Nucleus accumbens (tissue), 56 donors: ENCODE measurements at places on chromosomes 7 and 10.

- DNase-seq: no peak
These were observed 9.8 kb downstream of the SLC16A12 start for GRCh38 chr10:89525556-89525955.

DNA sequence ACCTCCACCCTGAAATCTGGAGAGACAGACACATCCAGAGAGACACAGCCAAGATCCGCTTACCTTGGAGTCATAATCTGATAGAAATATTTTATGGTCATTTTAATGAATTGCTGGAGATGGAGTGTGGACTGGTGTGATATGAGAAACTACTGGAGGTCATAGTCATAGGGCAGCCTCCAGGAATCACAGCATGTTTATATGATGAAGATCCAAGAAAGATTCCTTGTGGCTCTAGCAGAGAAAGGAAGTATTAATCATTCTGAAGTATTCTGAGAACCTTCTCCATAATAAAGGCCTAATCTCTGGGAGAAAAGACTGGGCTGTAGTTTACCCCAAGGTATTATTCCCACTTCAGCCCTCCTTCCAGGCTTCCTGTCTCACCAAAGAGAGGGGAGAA is 38.0 kb downstream of the POLR1F start:
- DNase-seq: no peak

- no peak for DNase-seq
These were observed 123.6 kb upstream of the PPP2R2D start for GRCh38 chr10:131777162-131777561.

DNA sequence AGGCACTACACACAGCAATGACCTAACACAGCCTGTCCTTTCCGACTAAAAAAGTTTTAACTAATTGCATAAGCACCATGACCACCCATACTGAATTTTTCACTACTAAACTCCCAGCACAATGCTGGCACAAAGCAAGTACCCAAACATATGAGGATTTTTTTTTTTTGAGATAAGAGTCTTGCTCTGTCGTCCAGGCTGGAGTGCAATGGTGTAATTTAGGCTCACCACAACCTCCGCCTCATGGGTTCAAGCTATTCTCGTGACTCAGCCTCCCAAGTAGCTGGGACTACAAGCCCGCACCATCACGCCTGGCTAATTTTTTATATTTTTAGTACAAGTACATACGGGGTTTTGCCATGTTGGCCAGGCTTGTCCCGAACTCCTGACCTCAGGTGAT is 5.1 kb downstream of the UBE2H start:
- DNase-seq: no peak

DNA sequence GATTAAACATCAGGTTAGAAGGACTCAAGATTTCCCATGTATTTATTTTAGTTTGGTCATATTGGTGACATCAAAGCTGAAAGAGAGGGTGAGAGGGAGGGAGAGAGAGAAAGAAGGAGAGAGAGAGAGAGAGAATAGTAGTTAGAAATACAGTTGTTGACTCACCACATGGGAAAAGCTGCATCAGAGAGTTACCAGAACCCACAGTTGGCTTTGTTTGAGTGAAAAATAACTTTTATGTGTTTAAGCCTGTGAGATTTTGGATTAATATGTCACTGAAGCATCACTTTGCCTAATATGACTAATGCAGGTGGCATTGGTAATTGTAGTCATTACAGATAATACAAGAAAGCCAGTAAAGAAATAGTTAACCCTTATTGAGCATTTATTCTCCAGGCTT is 303.9 kb downstream of the REEP3 start:
- DNase-seq: no peak

- DNase-seq: no peak
These were observed 271.2 kb downstream of the ZEB1 start for GRCh38 chr10:31590023-31590800.

- DNase-seq: no peak
These were observed 46.8 kb upstream of the NFE2L3 start for GRCh38 chr7:26105236-26105635.

DNA sequence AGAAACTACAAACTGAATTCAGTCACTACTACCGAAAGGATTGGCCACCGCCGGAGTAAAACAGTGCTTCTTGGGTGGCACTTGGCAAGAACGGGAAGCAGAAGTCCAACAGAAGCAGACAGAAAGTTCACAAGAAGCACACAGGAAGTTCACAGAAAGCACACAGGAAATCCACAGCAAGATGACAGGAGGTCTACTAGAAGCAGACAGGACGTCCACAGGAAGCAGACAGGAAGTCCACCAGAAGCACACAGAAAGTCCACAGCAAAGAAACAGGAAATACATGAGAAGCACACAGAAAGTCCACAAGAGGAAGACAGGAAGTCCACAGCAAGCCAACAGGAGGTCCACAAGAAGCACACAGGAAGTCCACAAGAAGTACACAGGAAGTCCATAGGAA is 399.2 kb upstream of the AUTS2 start:
- DNase-seq: no peak

DNA sequence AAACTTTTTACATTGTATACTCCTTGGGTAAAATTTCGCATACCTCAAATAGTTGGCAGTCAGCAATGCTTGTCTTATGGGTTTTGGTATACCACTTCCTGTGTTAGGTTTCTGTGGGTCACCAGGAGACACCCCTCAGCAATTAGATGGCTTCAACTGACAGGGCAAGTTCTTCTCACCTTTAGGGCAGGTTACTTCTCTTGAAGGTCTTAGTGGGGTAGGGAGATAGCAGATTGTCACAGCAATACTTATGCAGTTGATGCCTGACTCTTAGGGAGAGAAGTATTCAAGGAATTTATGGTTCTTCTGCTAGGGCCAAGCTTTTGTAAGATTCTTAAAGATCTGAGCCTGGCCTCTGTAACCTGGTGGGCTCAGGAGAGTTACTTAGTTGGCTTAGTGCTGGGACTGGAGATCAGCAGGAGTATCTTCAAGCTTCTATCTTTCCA is 42.9 kb downstream of the MKLN1 start:
- DNase-seq: no peak

- DNase-seq: no peak
These were observed 4.8 kb downstream of the STRIP2 start for GRCh38 chr7:129438839-129439651.

GRCh38 chr10:63671317-63671937 is 150.2 kb downstream of the REEP3 start:
- no peak for DNase-seq

DNA sequence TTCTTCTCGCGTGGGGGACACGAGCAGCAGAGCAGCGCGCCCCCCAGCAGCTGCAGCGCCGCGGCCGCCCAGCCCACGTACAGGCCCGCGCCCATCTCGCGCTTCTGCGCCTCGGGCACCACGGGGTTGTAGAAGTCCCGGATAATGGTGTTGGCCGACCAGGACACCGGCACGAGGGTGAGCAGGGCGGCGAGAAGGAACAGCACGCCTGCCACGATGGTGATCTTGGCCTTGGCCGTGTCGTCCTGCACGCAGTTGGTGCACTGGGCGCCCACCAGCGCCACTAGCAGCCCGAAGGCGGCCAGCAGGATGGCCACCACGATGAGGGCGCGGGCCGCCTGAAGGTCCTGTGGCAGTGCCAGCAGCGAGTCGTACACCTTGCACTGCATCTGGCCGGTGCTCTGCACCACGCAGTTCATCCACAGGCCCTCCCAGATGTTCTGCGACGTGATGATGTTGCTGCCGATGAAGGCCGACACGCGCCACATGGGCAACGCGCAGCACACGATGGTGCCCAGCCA is 529 bp downstream of the CLDN3 start:
- DNase-seq: no peak

- no peak for DNase-seq
These were observed 132.0 kb upstream of the MDFIC start for GRCh38 chr7:114789871-114790311.

DNA sequence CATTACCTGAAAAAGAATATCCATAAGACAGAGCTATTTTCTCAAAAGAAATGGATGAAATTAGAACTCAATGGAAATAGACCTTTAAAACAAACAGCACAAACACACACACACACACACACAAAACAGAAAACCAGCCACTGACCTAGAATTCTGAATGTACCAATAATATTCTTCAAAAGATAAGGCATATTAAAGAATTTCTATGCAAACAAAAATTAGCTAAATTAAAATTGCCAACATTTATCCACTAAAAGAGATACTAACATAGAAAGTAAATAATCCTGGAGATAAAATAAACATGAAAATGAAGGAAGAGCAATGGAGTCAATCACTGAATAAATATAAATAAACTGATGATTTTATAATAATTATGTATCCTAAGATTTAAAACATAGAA is 431.2 kb downstream of the SH2D4B start:
- no peak for DNase-seq

DNA sequence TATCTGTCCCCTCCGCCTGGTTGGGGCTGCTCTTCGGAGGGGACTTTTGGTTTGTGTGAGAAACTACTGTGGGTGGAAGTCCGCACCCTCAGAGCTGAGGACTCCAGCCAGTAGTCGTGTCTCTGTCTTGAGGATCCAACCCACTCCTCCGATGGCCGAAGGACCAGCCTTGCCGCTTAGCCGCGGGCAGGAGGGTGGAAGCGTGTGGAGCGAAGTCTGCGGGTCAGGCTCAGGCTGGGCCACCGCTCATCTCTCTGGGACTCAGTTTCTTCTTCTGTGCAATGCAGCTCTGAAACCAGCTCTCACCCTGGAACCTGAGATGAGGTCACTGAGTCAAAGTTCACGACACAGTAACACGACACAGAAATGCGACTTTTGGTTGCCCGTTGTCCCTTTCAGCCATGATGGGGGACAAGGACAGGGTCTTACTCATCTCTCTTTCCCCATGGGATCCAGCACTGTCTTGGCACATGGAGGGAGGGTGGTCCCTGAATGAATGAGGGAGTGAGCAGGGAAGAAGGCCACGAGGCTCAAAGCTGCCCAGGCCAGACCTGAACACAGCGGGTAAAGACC is 133.3 kb upstream of the PODXL start:
- no peak for DNase-seq

- DNase-seq: peak; percentile 47
These were observed at the start of gene FAM171A1 for GRCh38 chr10:15370856-15371701. Gene FAM171A1 (minus strand): TSS chr10:15371289. CDS start chr10:15371052, 237 bp downstream.

DNA sequence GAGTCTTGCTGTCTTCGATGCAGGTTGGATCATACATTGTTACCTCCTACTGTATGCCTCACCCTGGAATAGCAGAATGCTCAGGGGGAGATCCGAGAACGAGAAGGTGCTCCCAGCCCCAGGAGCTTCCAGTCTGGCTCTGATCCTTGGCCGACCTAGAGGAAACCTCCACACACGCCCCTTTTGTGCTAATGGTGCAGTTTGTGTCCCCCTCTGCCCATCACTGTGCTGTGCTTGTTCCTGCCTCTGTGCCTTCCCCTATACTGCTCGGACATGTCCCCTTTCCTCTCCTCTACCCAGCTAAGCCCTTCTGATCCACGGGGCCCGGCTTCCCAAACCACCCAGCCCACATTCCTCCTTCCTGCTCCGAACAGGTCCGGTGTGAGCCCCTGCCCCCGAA is 32.5 kb downstream of the ZNF775 start:
- DNase-seq: no peak

- no peak for DNase-seq
These were observed 94.8 kb upstream of the AFAP1L2 start for GRCh38 chr10:114499116-114499515.

DNA sequence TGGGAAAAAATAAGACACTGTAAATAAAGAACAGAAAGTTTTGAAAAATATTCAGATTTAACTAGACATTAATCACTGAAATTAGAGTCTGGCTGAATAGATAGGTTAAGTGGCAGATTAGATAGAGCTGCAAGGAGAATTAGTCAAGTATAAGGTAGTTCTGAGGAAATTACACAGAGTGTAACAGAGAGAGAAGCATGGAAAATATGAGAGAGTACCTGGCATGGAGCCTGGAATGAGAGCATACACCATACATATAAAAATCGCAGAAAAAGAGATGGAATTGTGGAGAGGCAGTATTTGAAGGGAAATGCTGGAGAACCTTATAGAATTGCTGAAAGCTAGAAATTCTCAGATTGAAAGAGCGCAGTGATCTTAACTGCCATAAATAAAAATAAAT is 46.9 kb downstream of the ZNRF2 start:
- DNase-seq: no peak

GRCh38 chr7:111043561-111043960 is 47.4 kb upstream of the LRRN3 start:
- no peak for DNase-seq

- no peak for DNase-seq
These were observed 429.1 kb upstream of the NFE2L3 start for GRCh38 chr7:25722856-25723255.

- no peak for DNase-seq
These were observed 187.5 kb downstream of the EVX1 start for GRCh38 chr7:27430105-27430504.

DNA sequence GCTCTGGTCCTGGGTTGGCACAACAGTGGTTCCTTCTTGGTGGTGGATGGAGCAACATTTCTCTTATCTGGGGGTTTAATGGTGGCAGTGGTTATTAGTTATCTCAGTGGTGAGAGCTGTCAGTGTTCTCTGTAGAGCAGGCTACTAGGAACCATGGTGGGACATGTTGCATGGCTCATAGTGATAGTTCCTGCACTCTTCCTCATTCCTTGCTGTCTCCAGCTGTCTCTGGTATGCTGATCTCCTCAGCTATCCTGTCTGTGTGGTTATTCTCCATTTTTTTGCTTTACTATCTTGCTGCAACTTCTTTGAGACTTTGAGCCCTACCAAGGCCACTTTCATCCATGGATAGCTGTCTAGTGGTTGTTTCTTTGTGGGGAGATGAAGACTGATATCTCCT is 44.0 kb downstream of the CCDC7 start:
- no peak for DNase-seq

DNA sequence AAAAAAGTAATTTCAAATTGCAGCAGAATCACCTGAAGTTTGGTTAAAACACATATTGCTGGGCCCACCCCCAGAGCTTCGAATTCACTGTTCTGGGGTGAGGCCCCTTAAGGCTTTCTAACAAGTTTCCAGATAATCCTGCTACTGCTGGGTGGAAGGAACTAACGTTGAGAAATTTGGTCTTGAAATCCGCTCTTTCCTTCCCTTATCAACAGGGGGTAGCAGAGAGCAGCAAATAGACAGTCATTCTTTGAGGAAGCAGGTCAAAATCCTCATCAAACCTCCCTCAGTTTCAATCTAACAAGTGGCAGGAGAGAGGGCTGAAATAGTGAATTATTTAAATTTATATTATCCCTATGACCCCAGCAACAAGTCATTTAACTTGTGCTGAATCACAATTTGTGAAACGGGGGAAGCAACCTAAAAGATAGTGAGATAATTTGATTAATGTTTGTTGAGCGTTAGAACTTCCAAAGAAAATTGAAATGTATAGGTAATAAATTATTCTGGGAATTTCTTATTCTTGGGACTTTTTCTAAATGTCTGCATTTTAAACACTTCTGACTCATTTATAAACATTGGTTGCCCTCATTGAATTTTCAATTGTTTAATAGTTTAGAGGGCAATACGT is 21.7 kb upstream of the MALSU1 start:
- no peak for DNase-seq

- peak; percentile 59 for DNase-seq
These were observed 124.2 kb upstream of the PDLIM1 start for GRCh38 chr10:95414844-95415485.
